Naive thymus-derived CD8-positive, alpha-beta T cell (primary cell): ENCODE measurements at places on chromosomes 3 and 15. TPM values are rescaled to one million over a fixed set of nuclear protein-coding genes. Genes with fewer than 3 reads are reported as not detected.
A peak's percentile ranks its signal among the peaks of the same experiment; 100 is the strongest.

GRCh38 chr3:112734171-112734570 lies 93.2 kb upstream of the CCDC80 start:
- H3K27me3 ChIP-seq, result no peaks in the 10 kb centered on the region
- H3K36me3 ChIP-seq, result no peaks in the 10 kb centered on the region
- H3K4me1 ChIP-seq, result peaks cover 38% of the 10 kb centered on the region
- DNase-seq, result no peak
- no peak overlapping the region for H3K27ac ChIP-seq

GRCh38 chr15:52362497-52362896 lies 66.9 kb upstream of the MYO5C start:
- no peaks in the 10 kb centered on the region for H3K36me3 ChIP-seq
- no peaks in the 10 kb centered on the region for H3K4me1 ChIP-seq
- no peak for DNase-seq
- H3K27ac ChIP-seq, result no peak overlapping the region
- no peaks in the 10 kb centered on the region for H3K27me3 ChIP-seq
- no peak overlapping the region for H3K4me3 ChIP-seq

The ARHGEF26 gene
- total RNA-seq, result not detected

- H3K27me3 ChIP-seq, result peaks cover 6% of the 10 kb centered on the region
- no peak overlapping the region for H3K27ac ChIP-seq
- H3K36me3 ChIP-seq, result no peaks in the 10 kb centered on the region
- no peak overlapping the region for H3K4me3 ChIP-seq
These were observed 10.9 kb upstream of the IL17RD start for GRCh38 chr3:57176045-57176444.

- no peak for DNase-seq
- peaks cover 14% of the 10 kb centered on the region for H3K27me3 ChIP-seq
- H3K36me3 ChIP-seq, result no peaks in the 10 kb centered on the region
- no peak overlapping the region for H3K27ac ChIP-seq
These were observed 1.2 kb downstream of the PRR20G start for GRCh38 chr3:127286571-127287140.

The BNC1 gene
- total RNA-seq, result not detected

DNA sequence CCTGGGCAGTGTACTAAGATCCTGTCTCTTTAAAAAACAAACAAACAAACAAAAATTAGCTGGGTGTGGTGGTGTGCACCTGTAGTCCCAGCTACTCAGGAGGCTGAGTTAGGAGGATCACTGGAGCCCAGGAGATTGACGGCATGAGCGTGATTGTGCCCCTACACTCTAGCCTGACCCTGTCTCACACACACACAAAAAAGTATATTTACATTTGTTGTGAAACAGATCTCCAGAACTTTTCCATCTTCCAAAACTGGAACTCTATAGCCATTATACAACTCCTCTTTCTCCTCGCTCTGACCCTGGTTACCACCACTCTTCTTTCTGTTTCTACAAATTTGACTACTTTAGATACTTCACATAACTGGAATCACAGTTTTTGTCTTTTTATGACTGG lies 56.0 kb upstream of the CCNB2 start:
- H3K4me1 ChIP-seq, result peaks cover 16% of the 10 kb centered on the region
- H3K4me3 ChIP-seq, result no peak overlapping the region
- peak overlapping the region; percentile 46 for H3K27ac ChIP-seq
- H3K27me3 ChIP-seq, result no peaks in the 10 kb centered on the region
- H3K36me3 ChIP-seq, result peaks cover 8% of the 10 kb centered on the region

DNA sequence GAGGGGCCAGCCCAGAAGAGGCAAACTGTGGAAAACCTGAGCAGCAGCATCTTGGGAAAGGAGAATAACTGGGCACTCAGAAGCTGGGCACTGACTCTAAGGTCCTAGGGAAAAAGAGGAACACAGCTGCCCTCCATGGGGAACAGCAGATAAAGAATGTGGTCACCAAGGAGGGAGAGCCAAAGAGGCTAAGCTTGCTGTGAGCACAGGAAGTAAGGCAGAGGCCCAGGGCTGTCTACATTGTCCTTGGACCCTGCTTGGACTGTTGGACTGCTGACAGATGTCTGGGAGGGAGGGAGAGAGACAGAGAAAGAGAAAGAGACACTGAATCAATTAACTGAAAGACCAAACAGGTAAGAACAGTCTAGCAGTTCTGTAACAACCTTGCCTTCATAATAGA lies 4.5 kb upstream of the MNS1 start:
- no peak overlapping the region for H3K27ac ChIP-seq
- no peak overlapping the region for H3K4me3 ChIP-seq
- H3K27me3 ChIP-seq, result peaks cover 4% of the 10 kb centered on the region
- DNase-seq, result no peak
- H3K36me3 ChIP-seq, result no peaks in the 10 kb centered on the region

- no peak for DNase-seq
- H3K27ac ChIP-seq, result peak overlapping the region; percentile 31
- no peaks in the 10 kb centered on the region for H3K36me3 ChIP-seq
- no peaks in the 10 kb centered on the region for H3K27me3 ChIP-seq
- H3K4me1 ChIP-seq, result peaks cover 13% of the 10 kb centered on the region
These were observed 23.0 kb upstream of the COPG1 start for GRCh38 chr3:129226374-129226773.

DNA sequence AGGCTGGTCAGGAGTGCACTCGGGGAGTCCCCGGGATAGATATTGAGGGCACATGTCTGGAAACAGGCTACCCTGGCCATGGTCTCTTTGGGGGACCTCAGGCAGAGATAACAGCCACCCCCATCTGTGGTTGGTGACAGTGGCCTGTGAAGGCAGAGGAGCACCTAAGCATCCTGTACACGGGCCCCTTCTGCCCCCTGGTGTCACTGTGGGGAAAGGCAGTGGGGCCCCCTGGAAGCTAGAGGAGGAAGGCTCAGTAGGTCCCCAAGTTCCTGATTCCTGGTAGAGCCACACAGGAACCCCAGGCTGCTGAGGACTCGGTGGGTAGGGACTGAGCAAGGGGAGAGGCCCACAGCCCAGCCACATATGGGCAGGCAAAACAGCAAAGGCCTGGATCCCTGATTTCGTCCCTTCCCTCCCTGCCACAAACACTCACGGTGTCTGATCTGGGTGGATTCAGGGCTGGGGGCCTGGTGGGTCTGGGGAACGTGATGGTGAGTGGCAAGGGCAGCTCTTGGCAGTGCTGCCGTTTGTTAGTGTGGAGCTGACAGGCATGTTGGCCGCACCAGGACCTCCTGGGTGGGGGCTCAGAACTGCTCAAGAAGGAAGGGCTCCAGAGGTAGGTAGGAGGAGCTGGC lies 14.1 kb upstream of the CXCR6 start:
- no peak overlapping the region for H3K4me3 ChIP-seq
- peaks cover 8% of the 10 kb centered on the region for H3K4me1 ChIP-seq
- peaks cover 90% of the 10 kb centered on the region for H3K36me3 ChIP-seq
- no peaks in the 10 kb centered on the region for H3K27me3 ChIP-seq

- H3K27me3 ChIP-seq, result peaks cover 39% of the 10 kb centered on the region
- no peak overlapping the region for H3K4me3 ChIP-seq
- DNase-seq, result no peak
These were observed 13.5 kb upstream of the LINGO1 start for GRCh38 chr15:77646104-77646694.

- DNase-seq, result no peak
- H3K4me3 ChIP-seq, result no peak overlapping the region
- H3K27ac ChIP-seq, result no peak overlapping the region
- H3K27me3 ChIP-seq, result peaks cover 10% of the 10 kb centered on the region
- no peaks in the 10 kb centered on the region for H3K4me1 ChIP-seq
- no peaks in the 10 kb centered on the region for H3K36me3 ChIP-seq
These were observed 220.4 kb upstream of the UMPS start for GRCh38 chr3:124509884-124510283.

DNA sequence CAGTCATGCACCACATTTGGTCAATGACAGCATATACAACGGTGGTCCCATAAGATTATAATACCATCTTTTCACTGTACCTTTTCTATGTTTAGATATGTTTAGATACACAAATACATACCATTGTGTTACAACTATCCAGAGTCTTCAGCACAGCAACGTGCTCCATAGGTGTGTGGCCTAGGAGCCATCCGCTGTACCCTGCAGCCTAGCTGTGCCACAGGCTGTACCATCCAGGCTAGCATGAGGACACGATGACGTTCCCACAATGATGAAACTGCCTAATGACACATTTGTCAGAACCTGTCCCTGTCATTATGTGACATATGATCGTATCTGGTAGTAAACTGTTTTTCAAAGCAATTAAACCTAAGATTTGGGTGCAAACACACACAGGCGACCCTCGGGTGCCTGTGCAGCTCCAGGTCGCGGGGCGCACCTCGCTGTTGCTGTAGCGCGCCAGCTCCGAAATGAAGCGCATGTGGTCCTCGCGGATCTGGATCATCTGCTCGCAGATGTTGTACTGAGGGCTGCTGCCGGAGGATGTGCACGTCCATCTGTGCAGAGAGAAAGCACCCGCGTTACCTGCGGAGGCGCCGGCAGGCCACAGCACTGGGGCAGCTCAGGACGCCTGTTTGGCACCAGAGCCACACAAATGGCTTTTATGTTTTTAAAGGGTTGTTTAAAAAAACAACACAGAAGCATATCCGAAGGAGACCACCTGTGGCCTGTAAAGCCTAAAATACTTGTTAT lies 48.2 kb downstream of the CYFIP1 start:
- no peak overlapping the region for H3K4me3 ChIP-seq
- no peaks in the 10 kb centered on the region for H3K36me3 ChIP-seq
- H3K4me1 ChIP-seq, result no peaks in the 10 kb centered on the region
- H3K27ac ChIP-seq, result no peak overlapping the region

- H3K4me1 ChIP-seq, result peaks cover 47% of the 10 kb centered on the region
- DNase-seq, result no peak
- H3K27me3 ChIP-seq, result no peaks in the 10 kb centered on the region
- H3K27ac ChIP-seq, result peak overlapping the region; percentile 100
- peak overlapping the region; percentile 99 for H3K4me3 ChIP-seq
These were observed 1.7 kb upstream of the ARF4 start for GRCh38 chr3:57598765-57599360.

DNA sequence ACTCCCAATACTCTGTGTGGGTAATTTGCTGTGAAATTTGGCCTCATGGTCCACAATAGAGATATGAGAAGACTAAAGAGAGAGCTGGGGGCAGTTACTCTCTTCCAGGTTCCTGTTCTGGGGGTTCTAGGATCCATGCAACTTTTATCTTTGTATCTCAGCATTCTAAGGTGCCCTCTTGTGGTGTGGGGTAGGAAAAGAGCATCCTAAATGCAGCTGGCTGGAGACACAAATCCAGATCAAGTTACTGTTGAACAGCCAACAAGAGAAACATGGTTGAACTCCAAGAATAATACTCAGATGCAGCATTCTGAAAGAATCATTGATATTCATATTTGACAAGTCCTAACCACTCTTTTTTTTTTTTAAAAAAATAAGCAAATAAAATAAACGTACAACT lies 238.2 kb downstream of the GREM1 start:
- no peak overlapping the region for H3K4me3 ChIP-seq
- H3K27ac ChIP-seq, result no peak overlapping the region
- H3K27me3 ChIP-seq, result no peaks in the 10 kb centered on the region

DNA sequence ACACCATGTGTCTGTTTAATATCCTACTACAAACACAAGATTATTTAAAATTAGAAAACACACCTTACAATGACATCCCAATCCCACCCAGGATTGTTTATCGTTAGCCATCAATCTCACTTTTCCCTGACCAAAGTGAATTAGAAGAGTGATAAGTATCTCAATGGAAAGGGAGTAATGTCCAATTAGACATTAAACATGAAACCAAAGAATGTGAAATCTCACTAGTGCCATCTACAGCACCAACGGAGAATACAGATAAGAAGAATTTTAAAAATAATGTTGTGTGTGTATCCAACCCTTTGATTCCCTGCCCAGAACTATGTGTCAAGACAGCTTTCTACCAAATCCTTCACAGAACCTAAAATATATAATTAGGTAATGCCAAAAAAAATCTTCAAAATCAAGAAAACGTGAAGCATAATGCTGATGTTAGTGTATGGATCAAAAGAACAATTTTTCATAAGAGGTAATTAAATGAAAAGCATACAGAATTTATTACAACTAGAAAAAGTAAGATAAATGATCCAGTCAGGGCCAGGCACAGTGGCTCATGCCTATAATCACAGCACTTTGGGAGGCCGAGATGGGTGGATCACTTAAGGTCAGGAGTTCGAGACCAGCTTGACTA lies 64.2 kb downstream of the SCAPER start:
- peaks cover 12% of the 10 kb centered on the region for H3K4me1 ChIP-seq
- no peak overlapping the region for H3K4me3 ChIP-seq
- H3K36me3 ChIP-seq, result peaks cover 6% of the 10 kb centered on the region
- no peaks in the 10 kb centered on the region for H3K27me3 ChIP-seq
- DNase-seq, result no peak

DNA sequence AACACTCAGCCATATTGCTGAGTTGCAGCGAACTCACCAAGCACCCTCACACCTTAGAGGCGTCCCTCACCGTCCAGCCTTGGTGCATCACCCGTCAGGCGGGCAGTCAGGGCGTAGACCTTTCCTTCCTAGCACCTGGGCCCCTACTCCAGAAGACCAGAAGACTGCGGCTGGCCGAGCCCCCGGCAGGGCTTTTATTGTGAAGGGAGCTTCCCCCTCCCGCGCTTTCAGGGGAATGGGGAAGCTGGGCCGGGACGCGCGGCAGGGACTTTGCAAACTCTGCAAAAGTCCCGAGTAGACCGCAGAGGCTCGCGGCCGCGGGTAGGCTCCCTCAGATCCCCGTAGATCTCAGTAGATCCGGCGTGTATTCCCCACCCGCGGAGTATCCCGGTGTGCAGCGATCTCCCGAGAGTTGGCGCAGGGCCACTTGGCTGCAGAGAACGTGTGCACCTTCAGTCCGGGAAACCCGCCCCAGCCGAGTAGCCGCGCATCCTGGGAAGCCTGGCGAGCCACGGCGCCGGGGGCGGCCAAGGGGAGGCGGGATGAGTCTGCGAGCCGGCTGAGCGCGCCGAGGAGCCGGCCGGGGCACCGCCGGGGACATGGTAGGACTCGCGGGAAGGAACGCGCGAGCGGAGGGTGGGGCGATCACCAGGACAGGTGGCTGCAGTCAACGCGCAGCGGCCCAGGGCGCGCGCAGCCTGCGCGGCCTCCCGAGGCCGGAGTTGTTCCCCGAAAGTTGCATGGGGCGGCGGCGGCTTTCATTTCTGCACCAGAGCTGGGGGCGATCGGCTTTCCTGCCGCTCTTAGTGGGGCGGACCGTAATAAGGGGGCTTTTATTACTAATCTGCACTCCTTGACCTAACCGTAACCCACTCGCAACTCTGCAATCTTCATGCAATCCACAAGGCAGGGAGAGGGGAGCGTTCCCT lies at the start of gene GASK1A:
Gene GASK1A (plus strand): TSS at position 268 of the 929 bp plus-strand sequence. CDS start 332 bp downstream, at position 600.
- peak; percentile 24 for DNase-seq
- peak within 1 kb of the TSS; percentile 84 for H3K4me3 ChIP-seq
- H3K36me3 ChIP-seq, result peaks cover 4% of the 10 kb centered on the region
- H3K27me3 ChIP-seq, result peaks cover 35% of the 10 kb centered on the region
- H3K4me1 ChIP-seq, result peaks cover 26% of the 10 kb centered on the region

DNA sequence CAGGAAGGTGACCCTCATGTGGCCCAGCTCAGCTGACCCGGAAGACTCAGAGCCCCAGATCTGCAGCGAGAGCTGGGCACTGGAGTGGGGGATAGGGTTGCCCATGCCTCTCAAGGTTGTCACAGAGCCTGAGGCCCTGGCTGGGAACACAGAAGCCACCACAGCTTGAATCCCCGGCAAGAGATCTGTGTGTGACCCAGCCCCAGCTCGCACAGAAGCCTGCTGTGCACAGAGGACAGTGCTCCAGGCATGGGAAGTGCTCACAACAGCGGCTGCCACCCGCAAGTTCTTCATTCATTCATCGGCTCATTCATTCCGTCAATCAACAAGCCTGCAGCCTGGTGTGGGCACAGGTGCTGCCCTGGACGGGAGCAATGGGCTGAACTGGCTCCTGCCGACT lies 36.4 kb downstream of the DNAJB8 start:
- no peak overlapping the region for H3K27ac ChIP-seq
- no peak overlapping the region for H3K4me3 ChIP-seq
- peaks cover 16% of the 10 kb centered on the region for H3K4me1 ChIP-seq
- peaks cover 4% of the 10 kb centered on the region for H3K36me3 ChIP-seq
- peaks cover 52% of the 10 kb centered on the region for H3K27me3 ChIP-seq

The GHSR gene
- not detected for total RNA-seq

- no peaks in the 10 kb centered on the region for H3K27me3 ChIP-seq
- no peak overlapping the region for H3K4me3 ChIP-seq
- no peak for DNase-seq
- H3K36me3 ChIP-seq, result peaks cover 2% of the 10 kb centered on the region
These were observed 9.7 kb downstream of the ITIH4 start for GRCh38 chr3:52820736-52821135.
